ENCODE measurements at places on chromosomes 6 and 20.

GRCh38 chr6:95681736-95682135 is 104.4 kb downstream of the MANEA start:
- DNase-seq: no peak

- DNase-seq: no peak
Observed at GRCh38 chr20:49627329-49627761, 59.4 kb upstream of the PTGIS start.

GRCh38 chr6:157242791-157243190 is 80.5 kb downstream of the TMEM242 start:
- DNase-seq: no peak

GRCh38 chr6:158437571-158437970 is 122.3 kb upstream of the TMEM181 start:
- DNase-seq: no peak

DNA sequence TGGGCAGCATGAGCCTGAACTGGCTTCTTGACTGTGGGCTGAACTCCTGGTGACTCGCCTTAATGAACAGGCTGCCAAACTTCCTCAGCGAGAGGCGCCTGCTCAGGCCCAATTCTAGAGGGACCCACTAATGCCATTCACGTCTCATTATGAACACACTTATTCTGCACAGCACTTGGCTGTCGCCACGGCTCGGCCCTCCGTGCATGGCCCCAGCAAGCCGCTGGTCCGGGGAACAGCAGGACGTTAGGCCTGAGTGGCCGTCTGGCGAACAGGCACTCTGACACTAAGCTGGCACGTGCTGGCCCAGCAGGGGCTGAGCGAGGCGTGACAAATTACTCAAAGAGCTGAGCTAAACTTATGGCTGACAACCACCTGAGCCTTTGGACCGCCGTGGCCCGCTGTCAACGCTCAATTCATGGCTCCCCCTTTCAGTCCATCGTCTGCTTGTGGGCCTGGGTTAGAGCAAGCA is 45.9 kb downstream of the INSM1 start:
- DNase-seq: no peak

DNA sequence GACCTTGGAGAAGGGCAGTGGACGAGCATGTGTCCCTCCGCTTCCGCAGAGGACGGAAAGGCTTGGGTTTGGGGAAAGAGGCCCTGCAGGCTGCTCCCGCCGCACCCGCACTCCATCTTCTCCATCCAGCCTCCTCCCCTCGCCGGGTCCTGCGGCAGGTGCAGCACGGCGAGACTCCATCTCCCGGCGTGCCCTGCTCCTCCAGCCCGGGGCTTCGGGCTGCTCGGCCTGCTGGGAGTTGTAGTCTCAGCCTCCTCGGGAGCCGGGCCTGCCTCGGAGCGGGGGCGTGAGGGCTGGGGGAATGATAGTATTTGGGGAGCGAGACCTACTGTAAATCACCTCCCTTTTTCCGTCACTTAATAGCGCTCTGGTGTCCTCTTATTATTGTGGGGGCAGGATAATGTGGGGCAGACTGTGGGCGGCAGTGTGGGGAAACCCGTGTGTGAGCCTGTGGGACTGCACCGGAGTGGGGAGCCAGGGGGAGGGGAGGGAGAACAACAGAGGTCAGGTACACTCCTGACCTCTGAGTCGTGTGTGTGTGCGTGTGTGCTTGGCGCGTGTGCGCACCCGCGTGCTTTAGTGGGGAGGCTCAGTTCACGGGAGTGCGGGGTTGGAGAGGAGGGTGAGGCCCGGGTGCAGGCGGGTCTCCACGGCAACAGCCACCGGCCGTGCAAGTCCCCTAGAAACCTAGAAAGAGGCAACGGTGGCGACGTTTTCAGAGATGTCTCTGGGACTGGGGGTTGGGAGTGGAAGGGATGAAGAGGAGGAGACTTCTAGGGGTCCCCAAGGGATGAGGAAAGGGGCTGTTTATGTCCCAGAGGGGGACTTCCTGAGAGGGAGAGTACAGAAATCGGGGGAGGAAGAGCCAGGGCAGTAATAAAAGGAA is 4.1 kb downstream of the TTBK1 start:
- DNase-seq: peak; percentile 97

DNA sequence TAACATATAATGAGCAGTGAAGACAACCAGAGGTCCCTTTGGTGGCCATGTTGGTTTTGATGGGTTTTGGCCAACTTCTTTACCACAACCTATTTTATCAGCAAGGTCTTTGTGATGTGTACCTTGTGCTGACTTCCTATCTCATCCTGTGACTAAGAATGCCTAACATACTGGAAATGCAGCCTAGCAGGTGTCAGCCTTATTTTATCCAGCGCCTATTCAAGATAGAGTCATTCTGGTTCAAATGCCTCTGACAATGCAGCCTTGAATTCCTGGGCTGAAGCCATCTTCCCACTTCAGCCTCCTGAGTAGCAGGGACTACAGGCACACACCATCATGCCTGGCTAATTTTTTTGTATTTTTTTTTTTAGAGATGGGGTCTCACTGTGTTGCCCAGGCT is 7.8 kb upstream of the TRIM38 start:
- DNase-seq: no peak

- no peak for DNase-seq
Observed at GRCh38 chr6:151075930-151076555, 163.7 kb upstream of the AKAP12 start.

GRCh38 chr6:139019722-139020121 is 8.8 kb upstream of the ABRACL start:
- DNase-seq: no peak

DNA sequence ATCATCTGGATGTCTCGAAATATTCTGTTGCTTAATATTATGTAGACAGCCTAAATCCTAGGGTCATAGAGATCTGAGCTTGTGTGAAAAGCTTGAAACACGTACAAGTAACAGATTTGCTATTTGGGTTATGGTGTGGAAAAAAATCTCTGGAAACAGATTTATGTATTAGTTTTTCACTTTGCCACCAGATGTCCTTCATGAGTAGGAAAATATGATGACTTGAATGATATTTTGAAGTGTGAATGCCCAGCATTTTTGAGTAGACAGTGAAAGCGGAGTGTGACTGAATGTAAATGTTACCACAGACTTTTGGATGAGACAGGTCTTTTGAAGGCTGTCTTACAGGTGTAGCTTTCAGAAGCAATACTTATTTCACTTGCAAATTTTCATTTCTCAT is 4.2 kb upstream of the BMP6 start:
- peak; percentile 57 for DNase-seq

DNA sequence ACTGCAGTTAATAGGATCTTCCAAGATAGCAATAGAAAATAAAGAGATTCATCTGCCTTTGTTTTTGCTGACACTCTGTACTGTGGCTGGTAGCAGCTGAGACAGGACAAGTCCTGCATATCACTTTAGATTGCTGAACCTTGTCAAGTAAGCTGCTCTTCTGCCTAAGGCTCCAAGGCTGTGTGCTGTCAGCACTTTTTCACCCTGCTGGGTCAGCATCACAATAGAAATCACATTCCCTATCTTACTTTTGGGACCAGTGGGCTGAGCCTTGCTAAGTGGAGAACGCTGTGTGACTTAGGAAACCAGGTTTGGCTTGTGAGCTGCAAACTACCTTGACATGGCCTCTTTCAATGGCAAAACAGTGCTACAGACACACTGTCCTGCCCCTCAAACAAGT is 263.9 kb downstream of the FRK start:
- DNase-seq: no peak

DNA sequence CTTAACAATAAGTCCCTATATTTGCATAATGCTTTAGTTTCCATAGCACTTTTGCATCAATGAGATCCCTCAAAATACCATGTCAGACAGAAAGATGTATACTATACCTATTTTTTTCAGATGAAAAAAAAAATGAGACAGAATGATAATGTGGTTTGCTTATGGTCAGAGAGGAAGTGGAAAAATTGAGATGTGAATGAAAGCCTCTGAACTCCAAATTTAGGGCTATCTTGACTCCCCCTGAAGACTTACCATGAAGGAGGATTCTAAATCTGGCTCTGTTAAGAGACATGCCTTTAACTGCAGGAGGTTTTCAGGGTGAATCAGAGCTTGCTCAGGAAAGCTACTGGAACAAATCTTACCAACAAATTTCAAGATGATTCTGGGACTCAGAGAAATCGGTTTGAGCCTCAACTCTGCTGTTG is 176.2 kb downstream of the ISM1 start:
- no peak for DNase-seq

DNA sequence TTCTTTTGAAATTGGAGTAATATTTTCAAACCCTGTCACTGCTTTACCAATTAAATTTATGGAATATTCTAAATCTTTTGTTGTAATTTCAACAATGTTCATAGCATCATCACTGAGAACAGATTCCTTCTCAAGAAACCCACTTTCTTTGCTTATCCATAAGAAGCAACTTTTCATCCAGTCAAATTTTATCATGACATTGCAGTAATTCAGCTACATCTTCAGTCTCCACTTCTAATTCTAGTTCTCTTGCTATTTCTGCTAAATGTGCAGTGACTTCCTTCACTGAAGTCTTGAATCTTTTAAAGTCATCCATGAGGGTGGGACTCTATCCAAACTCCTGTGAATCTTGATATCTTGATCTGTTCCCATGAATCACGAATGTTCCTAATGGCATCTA is 132.4 kb downstream of the INSM1 start:
- DNase-seq: no peak

DNA sequence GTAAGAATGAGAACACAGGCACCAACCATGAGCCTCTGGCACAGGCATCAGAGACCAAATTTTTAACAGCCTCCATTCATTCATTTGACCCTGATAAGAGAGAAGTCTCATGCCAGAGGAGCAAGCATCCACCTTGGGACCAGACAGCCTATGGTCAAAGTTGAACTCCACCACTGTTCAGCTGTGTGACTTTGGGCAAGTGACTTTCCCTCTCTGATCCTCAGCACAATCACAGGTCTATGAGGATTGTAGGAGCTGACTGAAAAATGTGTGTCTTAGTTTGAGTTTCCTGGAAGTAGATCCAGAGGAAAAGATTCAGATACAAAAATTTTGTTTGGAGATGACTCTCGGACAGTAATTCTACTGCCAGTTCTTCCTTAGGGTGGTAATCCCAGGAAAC is 645.1 kb upstream of the DEFB115 start:
- no peak for DNase-seq

DNA sequence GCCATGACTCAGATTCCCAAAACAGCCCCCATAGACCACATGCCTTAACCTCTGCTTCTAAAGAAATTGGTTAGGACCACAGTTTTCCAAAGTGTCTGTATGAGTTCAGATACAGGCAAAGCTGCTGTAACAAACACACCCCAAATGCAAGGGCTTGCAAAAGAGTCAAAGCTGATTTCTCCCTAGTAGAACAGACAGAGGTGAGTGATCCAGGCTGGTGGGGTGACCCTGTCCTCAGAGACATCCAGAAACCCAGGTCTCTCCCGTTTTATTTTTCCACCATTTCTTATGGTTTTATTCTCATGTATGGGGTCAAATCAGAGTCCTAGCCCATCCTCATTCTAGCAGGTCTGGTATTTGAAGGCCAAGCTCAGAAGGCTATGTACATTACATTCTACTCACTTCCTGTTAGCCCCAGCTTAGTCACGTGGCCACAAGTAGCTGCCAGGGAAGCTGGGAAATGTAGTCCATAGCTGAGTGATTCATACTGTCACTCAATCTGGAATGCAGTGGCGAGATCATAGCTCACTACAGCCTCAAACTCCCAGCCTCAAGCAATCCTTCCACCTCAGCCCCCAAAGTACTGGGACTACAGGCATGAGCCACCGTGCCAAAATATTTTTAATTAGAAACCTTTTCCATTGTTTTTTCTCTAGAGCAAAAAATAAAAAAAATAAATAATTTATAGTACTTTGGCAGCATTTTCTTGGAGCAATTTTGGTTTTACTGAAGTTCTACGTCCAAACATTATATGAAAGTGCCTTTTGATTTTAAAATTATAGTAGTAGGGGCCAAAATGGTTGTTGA is 175.2 kb downstream of the ZMYND8 start:
- DNase-seq: peak; percentile 53

DNA sequence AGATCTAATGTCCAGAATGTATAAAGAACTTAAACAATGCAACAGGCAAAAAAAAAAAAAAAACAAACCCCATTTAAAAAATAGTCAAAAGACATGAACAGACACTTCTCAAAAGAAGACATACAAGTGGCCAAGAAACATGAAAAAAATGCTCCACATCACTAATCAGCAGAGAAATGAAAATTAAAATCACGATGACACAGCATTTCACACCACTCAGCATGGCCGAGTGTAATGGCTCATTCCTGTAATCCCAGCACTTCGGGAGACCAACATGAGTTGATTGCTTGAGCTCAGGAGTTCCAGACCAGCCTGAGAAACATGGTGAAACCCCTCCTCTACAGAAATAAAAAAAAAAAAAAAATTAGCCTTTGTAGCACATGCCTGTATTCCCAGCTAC is 701.4 kb upstream of the NRSN1 start:
- no peak for DNase-seq

- no peak for DNase-seq
Observed at GRCh38 chr20:52748990-52749389, 223.2 kb upstream of the TSHZ2 start.

DNA sequence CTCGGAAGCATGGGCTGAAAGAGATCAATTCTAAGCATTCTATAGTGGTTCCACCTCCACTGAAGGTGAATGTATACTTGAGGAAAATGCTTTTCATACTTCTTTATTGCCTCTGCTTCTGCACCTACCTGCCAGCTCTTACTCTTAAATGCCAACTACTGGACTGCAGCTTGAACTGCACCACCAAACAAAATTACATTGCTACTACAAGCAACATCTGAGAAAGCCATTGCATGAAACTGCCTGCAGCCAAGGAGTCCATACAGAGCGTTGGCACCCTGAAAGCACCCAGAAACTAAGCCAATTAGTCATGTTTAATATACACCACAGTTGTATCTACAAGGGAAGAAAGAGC is 440.9 kb downstream of the BTBD3 start:
- no peak for DNase-seq

- DNase-seq: no peak
Observed at GRCh38 chr6:24718449-24719124, 367 bp downstream of the C6orf62 start.

DNA sequence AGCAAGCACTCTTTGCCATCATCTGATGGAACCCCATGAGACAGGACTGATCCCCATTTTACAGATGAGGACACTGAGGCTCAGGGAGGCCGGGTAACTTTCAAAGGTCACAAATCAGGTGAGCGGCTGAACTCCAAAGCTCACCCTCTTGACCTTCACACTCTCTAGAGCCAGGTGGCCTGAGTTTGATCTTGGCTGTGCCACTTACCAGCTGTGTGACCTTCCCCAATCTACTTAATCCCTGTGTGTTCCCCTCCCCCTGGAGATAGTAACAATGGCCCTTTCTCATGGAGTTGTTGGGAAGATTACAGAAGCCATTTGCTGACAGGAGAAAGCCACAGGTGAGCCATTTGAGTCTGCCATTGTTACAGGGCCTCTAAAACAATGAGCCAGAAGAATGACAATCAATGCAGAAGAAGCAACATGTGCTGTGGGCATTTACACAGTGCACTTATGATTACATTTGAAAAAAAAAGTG is 34.5 kb downstream of the BMP7 start:
- no peak for DNase-seq

- no peak for DNase-seq
Observed at GRCh38 chr6:138387577-138388368, 10.1 kb downstream of the SMIM28 start.

DNA sequence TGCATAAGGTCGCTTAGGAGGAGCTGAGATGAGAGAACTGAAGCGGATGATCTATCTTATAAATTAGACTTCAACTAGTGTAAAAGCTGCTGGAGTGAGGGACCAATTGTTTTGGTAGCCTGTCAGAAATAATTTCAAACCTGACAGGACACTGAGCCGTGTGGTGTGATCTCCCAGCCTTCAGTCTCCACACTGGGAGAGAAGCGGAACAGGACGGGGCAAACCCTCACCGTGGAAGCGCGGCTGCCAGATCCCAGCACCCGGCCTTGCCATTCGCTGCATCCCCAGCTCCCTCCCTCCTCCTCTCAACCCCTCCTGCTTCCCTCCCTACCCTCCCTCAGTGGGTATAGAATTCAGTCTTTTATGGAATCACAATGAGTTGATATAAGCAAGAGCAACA is 900.1 kb upstream of the SLC35B3 start:
- no peak for DNase-seq

Data from GM20000 (cell line).